GM19239 (cell line): ENCODE measurements at places on chromosomes 7 and 10.

DNA sequence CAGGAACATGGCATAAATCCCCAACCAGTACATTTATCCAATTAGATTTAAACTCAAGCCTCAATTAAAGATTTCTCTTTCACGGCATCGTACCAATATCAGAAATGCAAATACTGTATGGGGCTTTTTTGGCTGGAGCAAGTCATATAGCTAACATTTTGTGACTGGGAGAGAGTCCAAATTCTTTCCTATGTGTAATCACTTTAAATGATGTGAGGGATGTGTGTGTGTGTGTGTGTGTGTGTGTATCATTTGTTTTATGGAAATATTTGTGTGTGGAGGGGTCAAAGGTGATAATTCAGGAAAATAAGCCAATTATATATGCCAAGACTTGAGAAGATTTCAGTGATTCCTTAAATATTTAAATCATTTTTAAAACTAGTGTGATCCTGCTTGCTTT, 196.6 kb downstream of the TRIL start:
- DNase-seq = no peak

- no peak for DNase-seq
Measured at GRCh38 chr10:49756031-49756430, 6.1 kb downstream of the OGDHL start.

- DNase-seq = no peak
Measured at GRCh38 chr7:26476271-26476670, 184.6 kb downstream of the SNX10 start.

- DNase-seq = no peak
Measured at GRCh38 chr7:80584778-80585177, 53.7 kb upstream of the CD36 start.

GRCh38 chr10:132812520-132812919, 26.6 kb upstream of the NKX6-2 start:
- DNase-seq = no peak

DNA sequence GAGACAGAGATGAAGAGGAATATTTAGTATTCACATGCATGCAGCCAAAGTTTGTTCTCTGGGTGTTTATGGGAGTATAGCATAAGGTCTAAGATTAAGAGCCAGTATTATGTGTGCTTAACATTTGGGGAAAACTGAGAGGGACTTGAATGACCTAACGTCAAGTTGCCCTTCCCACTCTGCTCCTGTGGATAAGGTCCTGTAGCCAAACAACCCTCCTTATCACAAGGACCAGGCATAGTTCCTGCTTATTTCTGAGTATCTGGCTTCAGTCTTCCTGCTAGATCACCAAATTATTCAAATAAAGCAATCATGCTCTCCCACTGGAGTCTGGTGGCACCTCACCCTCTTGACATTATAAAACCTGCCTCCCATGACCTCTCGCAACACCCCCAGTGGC, 137.9 kb upstream of the SEMA3E start:
- DNase-seq = no peak

DNA sequence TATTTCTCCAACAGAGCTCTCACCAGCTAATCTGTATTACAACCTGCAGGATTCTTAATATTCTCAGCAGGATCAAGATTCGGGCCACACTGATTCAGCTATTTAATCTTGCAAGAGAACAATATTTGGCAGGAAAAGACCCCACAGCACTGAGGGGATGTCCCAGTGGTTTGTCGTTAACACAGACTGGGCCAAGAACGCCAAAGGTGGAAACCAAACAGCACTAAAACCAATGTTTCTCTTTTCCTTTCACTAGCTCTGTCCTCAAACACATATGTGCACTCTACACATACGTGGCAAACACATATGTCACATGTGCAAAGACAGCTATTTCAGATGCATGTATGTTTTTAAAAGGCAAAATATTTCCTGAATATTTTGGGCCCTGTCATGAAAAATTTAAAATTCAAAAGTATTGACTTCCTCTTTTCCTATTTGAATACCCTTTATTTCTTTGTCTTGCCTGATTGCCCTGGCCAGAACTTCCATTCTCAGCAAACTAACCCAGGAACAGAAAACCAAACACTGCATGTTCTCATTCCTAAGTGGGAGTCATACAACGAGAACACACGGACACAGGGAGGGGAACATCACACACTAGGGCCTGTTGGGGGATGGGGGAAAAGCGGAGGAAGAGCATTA, 51.7 kb upstream of the NEBL start:
- DNase-seq = peak; percentile 6

DNA sequence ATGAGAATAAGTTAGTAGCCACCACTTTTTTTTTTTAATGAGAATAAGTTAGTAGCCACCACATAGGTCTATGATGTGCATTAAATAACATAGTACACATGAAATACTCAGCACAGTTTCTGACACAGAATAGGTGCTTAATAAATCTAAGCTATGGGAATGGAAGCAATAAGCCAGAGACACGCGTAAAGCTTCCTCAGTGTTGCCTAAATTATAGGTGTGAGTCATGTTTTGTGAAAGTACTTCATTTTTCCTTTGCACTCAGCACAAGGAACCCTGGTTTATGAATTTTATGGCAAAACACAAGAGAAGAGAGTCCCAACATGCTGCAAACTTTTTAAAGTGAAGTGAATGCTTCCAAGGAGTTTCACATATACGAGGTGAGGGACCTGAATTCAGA, 267.4 kb downstream of the RNLS start:
- no peak for DNase-seq

DNA sequence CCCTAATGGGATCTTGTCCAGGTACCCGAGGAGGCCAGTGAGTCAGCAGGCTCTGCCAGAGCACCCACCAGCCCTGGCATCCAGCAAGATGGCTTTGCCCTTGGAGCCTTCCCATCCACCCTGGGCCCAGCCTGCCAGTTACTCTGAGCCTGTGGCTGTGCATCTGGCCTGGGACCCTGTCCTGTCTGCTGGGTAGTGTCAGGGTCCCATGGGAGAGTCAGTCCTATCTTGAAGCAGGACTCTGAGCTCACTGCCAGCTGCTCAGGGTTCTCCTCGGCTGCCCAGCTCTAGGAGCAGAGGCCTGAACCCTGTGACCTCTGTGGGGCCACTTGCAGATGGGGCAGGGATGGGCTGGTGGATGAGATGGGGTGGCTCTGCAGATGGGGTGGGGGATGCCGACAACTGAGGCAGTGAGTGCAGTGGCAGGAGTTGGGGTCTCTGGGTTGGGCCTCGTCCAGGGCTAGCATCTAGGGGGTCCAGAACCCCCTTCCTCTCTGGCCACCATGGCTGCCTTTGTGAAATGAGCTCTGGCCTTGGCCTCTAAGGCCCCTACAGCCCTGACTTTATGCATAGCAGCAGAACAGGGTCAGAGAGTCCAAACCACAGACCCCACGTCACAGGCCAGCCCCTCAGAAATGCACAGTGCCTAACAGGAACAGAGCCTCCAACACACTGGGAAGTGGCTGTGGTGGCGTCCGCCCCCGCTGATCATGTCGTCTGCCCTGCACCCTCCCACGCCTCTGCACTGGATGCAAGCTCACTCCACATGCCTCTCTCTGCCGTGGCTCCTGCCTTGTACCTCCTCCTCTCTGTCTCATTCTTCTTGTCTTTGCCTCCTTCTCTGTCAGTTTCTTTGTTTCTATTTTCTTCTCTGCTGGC, 88.1 kb upstream of the RET start:
- no peak for DNase-seq

- no peak for DNase-seq
Measured at GRCh38 chr7:13198036-13198435, 510.6 kb downstream of the ARL4A start.

DNA sequence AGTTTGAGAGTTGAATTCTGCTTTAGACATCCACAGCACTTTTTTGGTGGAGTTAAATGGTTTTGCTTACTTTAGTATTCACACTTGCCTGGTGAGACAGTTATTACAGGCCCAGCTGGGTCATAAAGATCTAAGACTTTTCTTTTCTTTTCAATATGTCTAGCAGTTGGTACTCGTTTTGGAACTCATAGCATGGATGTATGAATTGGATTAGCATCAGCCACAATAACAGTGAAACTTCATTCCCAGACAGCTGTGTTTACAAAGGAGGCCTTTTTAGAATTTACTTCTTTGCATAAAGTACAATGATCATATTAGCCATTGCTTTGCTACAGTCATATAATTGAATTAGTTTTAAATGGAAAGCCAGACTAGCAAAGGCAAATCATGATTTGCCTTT, 168.4 kb upstream of the DKK1 start:
- DNase-seq = no peak

DNA sequence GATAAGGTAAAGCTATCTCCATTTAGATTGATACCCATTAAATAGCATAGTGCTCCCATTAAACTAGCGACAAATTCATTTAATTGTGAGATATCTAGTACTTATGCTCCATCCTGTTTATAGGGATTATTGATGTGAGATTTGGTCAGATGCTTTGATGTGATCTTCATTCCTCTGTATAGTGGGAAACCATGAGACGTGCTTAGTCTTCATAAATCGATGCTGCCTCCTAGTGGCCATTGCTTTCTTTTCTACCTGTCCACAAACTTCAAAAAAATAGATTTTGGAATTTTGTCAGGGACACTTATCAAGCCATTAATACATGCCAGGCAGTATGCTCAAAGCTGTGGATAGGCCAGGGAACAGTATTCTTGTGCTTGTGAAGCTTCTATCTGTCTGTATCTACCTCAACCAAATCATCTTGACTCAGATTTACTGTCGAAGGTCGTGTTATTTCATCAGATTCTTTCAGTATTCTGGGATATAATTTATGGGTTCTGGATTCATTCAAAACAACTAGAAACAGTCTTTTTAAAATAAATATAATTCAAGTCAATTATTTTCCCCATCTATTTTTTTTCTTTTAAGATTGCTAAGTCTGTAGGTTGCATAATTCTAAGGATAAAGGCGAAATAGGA, 12.0 kb downstream of the LSM8 start:
- DNase-seq = no peak

DNA sequence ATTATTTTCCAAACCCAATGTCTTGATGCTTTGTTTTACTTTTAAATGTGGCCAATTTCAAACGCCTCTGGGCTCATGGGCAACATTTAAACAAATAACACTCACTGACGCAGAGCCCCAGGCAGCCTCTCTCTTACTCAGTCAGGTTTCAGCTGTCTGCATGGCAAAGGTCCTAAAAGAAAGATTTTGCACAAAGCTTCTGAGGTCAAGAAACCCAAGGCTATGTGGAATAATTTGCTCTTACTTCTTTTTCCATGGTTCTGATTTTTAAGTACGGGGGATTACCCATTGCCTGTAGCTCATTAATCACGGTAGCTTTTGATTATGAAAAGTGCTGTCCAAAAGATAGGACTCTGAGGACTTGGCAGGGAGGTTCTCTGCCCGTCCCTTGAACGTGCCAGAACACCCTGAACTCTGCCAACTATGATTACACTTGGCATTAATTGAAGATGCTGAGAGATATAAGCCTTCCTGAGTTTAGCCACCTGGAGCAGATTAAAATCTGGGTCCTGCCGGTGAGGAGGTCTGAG, 14.1 kb upstream of the MSRB2 start:
- DNase-seq = no peak

- no peak for DNase-seq
Measured at GRCh38 chr10:71844084-71844483, 7.0 kb downstream of the PSAP start.

DNA sequence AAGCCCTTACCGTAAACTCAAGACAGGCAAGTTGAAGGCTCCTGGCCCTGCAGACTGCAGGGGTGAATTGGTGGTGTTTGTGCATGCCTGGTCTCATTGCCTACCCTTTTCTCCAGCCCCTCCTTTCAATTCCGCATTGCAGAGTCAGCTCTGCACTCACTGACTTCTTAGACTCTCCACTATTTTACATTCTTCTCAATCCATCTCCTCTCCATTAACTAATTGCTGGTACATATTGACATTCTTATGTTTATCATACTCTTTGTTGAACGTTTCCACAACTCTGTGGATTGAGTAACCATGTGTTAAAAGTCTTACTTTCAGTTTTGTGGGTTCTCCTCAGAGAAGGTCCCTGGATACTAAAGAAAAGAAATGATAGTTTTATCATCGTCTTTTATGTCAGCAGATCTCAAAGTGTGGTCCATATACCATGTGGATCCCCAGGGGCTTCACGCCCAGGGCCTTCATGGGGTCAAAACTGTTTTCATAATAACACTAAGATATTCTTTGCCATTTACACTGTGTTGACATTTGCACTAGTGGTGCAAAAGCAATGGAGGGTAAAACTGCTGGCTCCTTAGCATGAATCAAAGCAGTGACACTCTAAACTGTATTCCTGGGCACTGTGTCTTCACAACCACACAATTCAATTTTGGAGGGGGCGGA, 135.4 kb upstream of the FZD1 start:
- no peak for DNase-seq

DNA sequence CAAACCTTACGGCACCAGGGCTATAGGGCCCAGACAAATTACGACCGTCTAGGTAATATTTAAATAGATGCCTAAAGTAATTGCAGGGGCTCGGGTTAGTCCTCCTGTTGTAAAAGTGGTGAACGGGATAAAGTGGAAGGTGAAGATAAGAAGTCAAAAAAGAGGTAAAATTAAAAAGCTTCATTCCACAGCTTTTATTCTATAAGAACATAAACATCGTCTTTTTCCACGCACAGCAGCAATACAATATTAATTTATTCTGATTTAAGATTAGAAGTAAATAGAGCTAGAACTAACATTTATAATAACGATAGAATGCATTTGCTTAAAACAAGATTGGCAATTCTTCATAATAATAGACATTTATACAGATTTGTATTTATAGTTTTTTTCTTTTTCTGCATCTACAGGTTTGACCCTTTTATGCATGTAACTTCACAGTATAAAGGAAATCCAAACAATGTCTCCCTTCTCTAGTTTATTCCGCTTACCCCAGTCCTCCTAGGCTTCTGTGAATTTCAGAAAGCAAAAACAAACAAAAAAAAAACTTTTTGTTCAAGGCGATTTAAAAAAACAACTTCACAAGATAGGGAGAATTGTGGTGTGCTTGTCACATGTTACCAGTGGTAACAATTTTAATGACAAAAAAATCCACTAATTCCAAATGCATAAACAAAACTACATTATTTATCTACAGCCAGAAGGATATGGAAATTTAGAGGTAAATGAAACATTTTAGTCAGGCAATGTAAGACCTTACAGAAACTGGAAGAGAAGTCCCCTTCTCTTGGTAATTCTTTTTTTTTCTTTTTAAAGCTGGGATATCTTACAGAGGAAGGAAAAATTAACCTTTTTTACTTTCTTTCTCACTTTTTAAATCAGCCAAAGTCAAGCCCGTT, 3.4 kb downstream of the HOXA10 start:
- DNase-seq = no peak
